ENCODE measurements at places on chromosomes 13 and 19.

GRCh38 chr13:24671386-24672113, 8.7 kb upstream of the ATP12A start:
- peak; percentile 61 for DNase-seq

- DNase-seq = peak; percentile 30
Measured at GRCh38 chr13:80047406-80047805, 293.5 kb downstream of the SPRY2 start.

DNA sequence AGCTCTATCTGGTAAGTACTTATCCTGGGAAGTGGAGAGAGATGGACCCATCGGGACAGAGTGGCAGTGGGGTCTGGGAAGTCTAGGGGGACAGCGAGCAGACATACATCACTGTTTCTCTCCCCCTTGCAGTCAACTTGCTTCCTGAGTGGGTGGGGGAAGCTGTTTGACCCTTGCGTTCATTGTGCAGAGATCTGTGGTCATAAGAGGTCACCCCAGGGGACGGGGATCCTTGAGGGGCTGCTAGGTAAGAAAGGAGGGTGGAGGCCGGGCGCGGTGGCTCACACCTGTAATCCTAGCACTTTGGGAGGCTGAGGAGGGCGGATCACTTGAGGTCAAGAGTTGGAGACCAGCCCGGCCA, 474 bp downstream of the ARHGEF18 start:
- DNase-seq = no peak

DNA sequence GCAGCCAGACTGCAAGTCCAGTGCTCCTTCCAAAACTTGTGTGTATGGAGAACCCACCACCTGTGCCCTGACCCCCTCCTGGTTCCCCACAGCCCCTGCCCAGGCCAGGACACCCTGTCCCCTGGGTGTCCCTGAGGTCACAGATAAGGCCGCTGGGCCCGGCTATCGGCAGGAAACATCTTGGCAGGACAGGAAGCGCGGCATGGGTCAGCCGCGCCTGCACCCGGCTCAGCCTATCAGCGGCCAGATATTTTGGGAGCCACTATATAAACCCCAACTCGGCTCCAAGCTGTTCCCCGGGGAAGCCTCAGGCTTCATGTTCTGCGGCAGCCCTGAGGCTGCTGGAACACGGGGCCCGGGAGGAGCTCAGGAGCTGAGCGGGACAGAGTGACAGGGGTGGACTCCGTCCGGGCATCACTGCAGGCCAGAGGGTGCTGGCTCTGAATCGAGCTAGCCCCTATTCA, 60.8 kb downstream of the AP1M1 start:
- DNase-seq = no peak

- no peak for DNase-seq
Measured at GRCh38 chr13:37657956-37658355, 59.4 kb upstream of the POSTN start.

DNA sequence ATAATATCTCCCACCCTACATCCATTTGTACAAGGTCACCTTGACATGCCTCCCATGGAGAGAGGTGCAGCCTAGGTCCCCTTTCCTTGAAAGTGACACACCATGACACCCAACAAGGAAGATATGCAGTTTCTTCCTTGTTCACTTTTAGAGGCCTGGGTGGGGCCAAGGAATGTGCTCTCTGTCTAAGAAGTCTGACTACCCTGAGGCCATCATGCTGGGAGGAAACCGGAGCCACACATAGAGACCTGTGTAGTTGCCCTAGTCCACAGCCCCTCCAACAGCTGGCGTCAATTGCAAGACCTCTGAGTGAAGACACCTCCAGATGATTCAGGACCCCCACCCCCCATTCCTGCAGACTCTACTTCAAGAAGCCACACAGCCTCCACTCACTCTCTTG, 11.0 kb downstream of the SYDE1 start:
- no peak for DNase-seq

GRCh38 chr19:50876456-50876855, 3.2 kb downstream of the KLK2 start:
- DNase-seq = no peak

DNA sequence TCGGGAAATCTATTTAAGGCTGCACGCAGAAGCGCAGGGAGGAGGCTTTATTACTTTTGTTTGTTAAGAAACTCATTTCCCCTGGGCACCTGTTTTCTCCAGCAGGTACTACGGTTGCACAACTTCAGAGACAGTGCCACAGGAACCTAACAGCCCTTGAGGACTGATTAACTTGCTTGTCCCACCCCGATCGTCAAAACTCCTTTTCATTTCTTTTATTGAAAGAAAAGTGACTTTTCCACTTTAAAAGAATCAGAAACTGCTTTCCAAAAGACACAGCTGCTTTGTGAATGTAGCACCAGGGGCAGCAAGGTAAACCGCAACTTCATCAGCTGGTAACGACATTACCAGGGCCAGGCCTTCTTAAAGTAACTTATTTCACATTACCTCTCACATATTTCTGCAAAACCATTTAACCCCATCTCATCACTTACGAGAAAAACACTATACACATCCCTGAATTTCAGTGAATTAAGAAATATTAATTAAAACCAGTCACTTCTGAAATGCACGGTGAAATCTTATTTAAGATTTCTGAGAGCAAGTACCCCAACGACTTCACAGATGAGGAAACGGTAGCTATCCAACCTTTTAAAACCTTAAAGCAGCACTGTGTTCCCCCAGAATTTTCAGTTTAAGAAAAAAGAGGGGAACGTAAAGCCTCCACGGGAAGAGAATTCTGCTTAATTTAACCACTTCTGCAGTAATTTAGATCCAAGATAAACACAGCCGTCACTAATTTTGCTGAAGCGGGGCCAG, 1.4 kb downstream of the ANKRD10 start:
- DNase-seq = no peak

GRCh38 chr19:58357481-58358145, 4.3 kb upstream of the A1BG start:
- DNase-seq = no peak
